SK-N-SH (cell line): ENCODE measurements at places on chromosomes 3 and 15. TPM values are rescaled to one million over a fixed set of nuclear protein-coding genes. Genes with fewer than 3 reads are reported as not detected.

The RTP4 gene
- polyA plus RNA-seq, result 0.16 TPM in 2 replicates

The CHRM5 gene
- 0.03 TPM in 1 of 2 replicates, not detected in the other for polyA plus RNA-seq

The GABRG3 gene
- not detected in 2 replicates for polyA plus RNA-seq

The SLCO3A1 gene
- 12.1 and 19.7 TPM in 2 replicates for polyA plus RNA-seq

The SPATA12 gene
- polyA plus RNA-seq, result 0.24 and 0.33 TPM in 2 replicates
